ENCODE measurements at places on chromosomes 2 and 18. TPM values are rescaled to one million over a fixed set of nuclear protein-coding genes. Genes with fewer than 3 reads are reported as not detected.

Gene SERPINB4
- total RNA-seq: 0.53 TPM

DNA sequence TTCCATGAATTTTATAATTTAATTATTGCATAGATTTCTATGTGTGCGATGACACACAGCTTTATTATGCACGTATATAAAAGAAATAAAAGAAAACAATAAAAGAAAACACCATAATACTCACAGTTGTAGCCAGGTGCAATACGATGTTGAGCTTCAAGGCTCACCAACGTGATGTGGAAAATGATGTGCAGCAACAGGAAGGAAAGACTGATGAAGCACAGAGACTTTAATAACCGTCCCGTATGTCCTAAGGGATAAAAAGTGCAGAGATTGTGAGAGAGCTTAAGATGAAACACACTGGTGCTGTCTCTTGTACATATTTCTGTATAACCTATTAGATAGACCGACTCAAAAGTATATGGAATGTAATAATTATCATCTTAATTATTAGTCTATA is 170.0 kb downstream of the PIEZO2 start:
- DNase-seq: no peak

GRCh38 chr2:164766216-164766953 is 75.2 kb downstream of the COBLL1 start:
- no peak for DNase-seq

Gene IL36G
- total RNA-seq: 0.32 TPM

- DNase-seq: no peak
These were observed 245.3 kb downstream of the GBX2 start for GRCh38 chr2:235922839-235923238.

DNA sequence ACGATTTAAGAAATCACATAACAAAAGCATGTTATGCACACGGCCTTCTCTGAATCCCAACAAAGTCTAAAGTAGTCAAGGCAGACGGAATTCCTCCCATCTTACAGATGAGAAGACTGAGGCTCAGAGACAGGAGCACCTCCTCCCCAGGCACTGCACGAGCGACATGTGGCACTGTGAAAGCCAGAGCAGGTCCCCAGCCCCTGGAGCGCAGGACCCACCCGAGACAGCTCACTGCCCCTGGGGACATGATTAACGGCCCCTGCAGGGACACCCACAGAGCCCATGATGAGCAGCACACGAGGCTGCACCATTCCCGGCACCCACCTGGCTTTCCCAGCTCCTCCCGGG is 53.6 kb downstream of the EIPR1 start:
- no peak for DNase-seq

DNA sequence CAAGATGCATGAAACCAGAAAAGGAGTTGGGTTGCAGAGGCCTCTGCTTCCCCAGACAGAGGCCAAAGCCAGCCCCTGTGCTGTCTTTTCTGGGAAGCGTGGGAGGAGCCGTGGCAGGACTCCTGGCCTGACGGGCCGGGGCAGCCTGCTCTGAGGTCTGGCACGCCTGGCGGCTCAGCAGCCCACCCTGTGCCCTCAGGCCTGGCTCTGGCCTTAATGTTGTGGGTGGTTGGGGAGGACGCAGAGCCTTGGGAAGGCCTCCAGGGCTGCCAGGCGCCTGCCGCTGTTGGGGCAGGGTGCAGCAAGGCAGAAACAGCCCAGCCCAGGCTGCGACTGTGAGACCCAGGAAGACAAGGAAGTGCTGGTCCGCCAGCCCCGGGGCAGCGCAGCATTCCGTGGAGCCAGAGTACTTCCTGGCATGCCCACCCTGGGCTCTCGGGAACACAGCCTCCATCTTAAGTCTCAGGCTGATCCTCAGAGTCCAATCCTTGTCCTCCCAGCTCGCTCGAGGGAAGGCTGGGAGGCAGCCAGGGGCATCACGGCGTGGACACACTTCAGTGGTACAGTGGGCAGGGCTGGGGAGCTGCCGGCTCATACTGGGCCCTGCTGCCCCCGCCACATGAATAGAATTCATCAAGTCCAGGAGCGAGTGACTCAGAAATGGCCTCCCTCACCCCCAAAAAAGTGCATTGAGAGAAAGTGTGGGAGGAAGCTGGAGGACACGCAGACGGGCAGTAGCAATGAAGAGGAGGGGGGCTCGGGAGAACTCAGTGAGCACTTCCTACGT is 72.6 kb downstream of the EMX1 start:
- DNase-seq: no peak

Gene CHRNG
- total RNA-seq: not detected

DNA sequence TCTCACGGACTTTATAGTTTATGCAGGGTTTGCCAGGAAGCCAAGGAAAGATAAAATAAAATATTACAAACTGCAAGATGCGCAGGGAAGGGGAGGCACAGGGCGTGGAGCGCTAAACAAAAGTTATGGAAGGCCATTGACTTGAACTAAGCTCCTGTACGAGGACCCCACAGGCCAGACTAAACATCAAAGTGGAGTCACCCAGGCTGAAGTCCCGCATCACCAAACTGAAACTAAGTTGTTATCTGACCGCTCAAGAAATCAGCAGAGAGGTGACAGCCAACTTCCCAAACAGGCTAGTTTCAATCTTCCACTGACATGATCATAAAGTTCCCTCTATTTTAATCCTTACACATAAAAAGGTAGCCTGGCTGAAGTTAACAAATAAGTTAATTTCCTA is 90.5 kb upstream of the YWHAQ start:
- DNase-seq: no peak

DNA sequence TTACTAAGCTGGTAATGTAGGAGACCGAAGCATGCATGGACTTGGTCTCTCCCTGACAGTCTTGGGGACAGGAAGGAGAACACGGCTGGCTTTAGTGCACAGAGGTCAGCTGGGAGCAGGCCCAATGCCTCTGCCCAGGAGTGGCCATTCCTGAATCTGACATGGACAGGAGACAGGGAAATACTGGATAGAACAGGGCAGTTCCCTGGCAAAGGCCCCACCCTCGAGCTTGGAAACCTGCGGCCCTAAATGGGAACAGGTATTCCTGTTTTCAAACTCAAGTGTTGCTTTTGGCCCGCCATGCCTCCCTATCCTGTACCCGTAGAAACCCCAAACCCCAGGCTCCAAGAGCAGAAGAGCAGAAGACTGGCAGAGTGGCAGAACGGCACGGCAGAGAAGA is 107.4 kb downstream of the ZNF516 start:
- DNase-seq: no peak

- peak; percentile 54 for DNase-seq
These were observed 139.4 kb upstream of the SIX3 start for GRCh38 chr2:44801841-44802776.

DNA sequence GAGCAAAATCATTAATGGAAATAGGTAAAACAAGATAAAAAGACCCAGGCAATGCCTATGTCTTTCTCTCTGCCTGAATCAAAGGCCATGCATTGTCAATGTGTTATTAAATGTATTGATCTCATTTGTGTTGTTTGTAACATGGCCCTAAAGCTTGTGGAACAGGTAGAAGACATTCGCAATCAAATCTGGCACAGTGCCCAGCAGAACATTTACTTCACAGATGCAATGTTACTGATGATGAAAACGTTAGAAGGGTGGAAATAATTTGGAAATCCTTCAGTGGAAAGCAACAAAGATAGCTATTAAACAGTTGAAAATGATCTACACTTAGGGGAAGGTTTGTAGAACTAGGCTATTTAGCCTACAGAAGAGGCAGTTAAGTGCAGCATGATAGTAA is 368.2 kb downstream of the EPHA4 start:
- no peak for DNase-seq

DNA sequence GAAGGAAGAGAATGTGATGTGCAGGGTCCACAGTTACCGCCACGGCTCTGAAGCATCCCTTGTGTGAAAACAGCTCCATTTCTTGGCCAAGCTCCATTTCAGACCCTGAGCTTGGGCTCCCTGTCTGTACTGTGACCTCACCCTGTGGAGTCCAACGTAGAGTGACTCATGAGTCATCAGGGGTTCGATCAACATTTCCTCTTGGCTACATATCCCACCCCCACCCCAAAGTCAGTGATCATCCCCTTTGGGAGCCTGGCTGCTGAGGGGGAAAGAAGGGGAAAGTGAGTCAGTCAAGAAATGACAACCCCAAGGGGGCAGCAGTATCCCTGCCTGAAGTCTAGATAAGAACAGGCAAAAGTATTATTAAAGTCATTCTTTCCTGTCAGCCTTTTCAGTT is 62.2 kb downstream of the PAPOLG start:
- DNase-seq: no peak

DNA sequence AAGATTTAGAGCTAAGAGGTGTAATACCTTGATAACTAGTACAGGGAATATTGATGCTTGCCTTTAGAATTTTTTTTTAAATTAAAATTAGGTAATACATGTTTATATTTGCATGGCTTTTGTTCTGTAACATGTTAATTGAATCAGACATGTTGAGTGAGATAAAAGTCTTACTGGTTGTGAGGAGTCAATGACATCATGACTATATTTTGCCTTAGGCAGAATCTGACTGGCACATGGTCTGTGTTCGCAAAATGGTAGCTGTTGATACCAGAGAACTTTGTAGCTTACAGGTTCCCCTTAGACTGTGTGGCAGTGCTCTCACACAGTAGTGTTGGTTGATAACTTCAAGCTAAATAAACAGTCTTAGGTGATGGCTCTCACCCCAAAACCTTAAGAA is 199.7 kb downstream of the PTPRM start:
- no peak for DNase-seq

DNA sequence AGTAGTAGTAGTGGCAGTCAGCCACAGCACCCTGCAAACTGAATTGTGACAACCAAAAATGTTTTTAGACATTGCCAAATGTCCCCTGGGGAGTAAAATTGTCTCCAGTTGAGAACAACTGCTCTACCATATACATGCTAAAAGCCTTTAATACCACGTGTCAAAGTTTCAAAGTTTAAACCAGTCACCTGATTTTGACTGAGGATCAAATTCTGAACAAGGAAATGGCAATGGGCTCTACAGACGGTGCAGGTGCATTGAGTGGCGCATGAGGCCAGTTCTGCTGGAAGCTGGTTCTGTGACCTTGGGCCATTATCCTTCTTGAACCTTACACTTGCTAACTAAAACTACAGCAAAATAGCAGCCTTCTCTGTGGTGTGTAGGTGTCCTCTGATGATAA is 85.0 kb downstream of the LIPG start:
- no peak for DNase-seq

DNA sequence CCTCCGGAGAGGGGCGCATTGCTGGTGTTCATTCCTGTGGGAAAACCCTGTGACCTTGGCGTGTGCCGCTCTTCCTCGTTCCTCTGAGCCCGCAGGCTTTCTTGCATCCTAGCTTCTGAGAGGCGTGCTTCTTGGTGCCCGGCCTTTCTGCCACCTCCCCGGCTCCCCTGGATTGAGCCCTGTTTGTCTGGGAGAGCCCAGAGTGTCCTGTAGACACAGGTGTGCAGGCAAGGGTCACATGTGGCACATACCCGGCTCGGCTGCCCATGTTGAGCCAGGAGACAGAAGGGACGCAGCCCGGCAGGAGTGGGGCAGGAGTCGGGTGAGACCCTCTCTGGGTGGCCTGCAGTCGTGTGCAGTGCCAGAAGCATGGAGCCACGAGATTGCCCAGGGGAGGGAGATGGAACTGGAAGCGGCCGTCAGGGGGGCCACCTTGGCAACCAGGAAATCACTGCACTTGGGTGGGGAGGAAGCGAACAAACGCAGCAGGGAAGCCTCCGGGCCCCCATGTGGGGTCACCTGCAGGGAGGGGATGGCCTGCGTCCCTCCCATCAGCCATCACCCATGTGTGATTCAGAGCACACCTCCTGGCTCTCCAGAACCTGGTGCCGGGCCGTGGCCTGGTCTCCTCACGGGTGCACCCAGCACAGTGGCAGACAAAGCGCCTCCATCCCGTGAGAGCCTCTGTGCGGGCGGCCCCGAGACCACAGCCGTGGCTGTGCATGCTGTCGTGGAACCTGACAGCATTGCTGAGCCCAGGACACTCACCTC is 92.9 kb downstream of the SH3BP4 start:
- DNase-seq: no peak

Gene LMAN2L
- total RNA-seq: 18.1 TPM

DNA sequence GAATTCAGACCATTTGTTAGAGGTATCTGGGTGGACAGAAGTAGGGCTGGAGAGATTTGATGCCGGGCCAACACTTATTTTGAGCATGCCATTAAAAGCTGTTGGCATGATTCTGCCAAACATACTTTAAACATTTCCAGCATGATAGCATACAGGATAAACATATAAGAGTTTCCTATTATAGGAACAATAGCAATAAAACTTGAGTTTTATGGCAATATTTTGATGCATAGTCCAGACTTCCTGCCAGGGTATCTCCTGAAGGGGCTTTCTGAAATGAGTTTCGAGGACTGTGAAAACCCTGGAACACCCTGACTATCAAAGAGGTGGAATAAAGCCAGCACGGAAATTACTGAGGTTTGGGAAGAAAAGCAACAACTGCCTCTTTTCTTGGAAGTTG is 1398.0 kb upstream of the NXPH2 start:
- DNase-seq: no peak

DNA sequence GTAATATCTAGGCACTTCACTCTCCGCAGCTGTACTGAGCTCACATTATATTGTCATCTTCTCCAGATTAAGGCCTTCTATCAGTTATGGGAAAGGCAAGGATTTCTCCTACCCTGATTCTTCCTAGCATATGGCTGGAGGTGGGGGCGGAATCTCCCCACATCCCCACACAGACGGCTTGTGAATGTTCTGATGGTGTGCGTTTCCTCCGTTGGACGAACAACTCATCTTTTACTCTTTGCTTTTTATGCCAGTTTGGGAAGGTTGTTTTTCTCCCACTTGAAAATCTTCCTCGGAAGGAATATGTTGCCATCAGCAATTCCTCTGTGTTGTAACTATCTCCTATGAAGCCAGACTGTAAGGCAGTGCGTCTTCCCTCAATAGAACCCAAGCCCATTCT is 24.3 kb downstream of the KLHL29 start:
- DNase-seq: no peak

- DNase-seq: no peak
These were observed 299.5 kb downstream of the ARHGAP15 start for GRCh38 chr2:143428700-143429099.

GRCh38 chr2:190698895-190699294 is 50.0 kb downstream of the NAB1 start:
- peak; percentile 39 for DNase-seq

Gene SLC5A7
- total RNA-seq: not detected

DNA sequence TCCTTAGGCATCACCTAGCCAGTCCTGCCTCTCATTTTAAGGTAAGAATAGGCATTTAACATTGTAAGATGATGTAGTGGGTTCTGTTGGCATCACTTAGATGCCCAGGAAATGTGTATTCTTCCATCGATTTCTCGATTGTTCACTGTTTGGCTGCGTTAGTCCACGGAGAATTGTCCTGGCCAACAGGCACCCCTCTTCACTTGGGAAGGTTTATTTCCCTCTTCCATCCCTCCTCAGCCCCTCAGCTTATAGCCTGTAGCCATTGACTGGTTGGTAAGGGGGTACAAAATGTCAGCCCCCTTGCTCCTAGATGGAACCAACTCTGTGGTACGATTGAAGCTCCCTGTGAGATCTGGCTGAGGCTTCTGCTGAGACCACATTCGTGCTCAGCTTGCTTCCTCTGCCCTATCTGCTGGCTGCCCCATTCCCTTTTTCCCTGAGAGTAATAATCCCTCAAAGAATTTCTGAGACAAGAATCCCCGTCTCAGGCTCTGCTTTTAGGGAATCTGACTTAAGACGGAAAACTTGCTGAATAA is 43.4 kb downstream of the PLEKHA3 start:
- no peak for DNase-seq

Measured in WTC11 (cell line).